ENCODE measurements at places on chromosomes 11 and 22.

DNA sequence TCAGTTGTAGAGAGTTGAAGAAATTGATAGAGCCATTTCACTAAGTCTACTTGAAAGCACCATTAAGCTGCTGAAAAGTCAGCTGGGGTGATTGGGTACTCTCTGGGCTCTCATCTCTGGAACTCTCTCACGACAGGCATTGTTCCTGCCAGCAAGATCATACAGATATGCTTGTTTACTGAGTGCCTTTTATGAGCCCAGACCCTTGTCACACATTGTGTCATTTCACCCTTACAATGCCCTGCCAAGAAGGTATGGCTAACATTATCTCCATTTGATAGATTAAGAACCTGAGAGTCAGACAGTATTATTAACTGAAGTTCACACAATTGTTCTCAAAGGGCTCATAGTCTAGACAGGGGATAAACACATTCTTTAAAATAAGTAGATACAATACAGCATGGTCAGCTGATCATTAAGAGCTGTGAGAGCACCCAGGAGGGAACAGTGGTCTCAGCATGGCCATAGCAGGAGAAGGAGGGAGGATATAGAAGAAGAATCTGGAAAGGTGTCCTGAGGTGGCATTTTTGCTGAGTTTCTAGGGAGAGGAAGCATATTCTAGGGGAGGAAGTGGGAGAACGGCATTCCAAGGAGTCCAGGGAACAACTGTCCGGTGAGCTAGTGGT lies 580.5 kb downstream of the INSC start:
- DNase-seq, result no peak

DNA sequence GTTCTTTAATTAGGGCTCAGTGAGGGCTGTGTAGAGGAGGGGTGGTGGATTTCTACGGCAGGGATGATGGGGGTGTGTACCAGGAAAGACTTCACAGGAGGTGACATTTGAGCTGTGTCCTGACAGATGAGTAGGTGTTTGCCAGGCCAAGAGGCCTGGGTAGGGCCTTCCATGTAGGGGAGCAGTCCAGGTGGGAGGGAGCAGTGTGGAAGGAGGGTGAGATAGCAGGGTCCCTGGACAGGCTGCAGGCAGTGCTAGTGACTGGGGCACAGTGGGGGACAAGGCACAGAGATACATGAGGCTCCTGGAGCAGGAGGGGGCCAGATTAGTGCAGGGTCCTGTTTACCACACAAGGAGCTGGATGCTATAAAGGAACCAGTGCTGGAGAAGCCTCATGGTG lies 147.9 kb upstream of the CADM1 start:
- no peak for DNase-seq

DNA sequence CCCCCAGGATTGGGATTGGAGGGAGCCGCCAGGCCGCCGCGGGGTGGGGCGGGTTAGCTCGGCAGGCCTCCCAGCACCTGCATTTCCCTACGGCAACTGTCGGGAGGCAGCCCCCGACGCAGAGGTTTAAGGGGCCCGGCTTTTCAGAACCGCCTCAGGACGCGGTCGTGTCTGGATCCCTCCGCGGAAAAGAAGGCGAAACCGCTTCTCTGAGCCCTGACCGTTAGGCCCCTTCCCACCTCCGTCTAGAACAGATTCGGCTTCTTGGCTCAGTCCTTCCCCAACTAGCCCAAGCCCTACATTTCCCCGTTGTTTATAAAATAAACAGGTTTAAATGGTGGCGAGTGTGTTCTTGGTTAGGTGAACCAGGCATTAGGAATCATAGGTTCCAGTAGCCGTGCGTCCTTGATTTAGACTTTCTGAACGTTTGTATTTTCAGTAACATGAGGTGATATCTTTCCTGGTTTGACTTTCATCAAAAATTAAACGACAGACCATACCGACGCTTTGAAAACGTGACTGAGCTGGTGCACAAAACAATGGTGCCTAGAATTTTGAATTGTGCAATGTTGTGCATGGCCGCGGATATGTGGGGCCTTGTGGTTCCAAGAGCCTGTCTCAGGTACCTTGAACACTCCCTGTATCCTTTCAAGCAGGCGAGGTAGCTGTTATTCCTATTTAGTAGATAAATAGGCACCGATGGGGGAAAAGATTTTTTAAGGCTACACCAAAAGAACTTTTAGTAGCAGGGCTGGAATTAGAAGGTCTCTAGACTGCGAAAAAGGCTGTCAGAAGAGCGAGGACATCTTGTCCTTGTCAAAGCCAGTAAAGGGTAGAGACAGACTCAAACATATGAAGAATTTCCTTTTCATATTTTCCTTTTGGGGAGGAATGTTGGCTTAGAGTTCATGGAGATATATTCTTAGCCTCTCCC lies 1.2 kb upstream of the HSPA8 start:
- no peak for DNase-seq

DNA sequence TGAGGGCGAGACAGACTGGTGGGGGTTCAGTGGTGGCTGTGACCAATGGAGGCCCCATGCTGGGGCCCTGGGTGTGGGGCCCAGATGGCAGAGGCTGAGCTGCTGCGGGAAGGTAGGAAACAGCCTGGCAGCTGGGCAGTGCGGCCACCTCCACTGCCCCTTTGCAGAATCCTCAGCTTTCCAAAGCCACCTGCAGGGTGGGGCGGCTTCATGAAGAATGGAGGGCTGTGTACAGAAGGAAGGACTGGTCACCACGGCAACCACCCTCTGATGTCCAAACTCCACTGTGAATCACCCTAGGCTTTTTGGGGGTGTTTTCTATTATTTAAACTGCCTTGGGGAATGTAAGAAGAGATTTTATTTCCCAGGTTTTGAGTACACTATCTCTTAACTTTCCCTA lies 166.3 kb upstream of the NAV2 start:
- peak; percentile 72 for DNase-seq

GRCh38 chr11:108662700-108663099 lies 2.2 kb upstream of the DDX10 start:
- DNase-seq, result no peak

DNA sequence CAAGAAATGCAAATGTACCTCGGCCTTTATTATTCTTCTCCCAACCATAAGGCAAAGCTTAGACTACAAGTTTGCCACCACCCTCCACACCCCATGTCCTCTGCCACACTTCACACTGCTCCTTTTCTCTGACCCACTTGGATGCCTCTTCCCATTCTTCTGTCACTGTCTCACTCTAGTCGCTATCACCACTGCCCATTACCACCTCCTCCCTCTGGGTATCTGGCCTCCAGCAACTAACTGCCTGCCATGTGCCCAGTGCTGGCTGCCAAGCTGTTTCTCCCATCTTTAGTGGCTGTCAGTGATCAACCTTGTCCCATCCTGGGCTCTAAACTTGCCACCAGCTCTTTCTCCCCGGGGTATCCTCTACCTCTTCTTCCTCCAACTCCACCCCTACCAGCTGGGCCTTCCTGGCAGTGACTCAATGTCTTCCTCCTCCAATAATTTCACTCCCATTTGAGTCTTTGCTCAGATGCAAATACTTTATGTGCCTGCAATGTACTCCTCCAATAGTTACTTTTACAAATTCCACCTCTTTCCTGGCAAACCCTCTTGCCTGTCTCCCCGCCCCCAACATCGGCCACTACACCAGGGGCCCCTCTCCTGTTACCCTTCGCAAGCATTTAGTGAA lies 20.1 kb upstream of the KDM2A start:
- DNase-seq, result no peak

- DNase-seq, result peak; percentile 26
These were observed 12.1 kb downstream of the ELF5 start for GRCh38 chr11:34501500-34501899.

GRCh38 chr11:6570691-6571427 lies 32.6 kb downstream of the RRP8 start:
- no peak for DNase-seq

DNA sequence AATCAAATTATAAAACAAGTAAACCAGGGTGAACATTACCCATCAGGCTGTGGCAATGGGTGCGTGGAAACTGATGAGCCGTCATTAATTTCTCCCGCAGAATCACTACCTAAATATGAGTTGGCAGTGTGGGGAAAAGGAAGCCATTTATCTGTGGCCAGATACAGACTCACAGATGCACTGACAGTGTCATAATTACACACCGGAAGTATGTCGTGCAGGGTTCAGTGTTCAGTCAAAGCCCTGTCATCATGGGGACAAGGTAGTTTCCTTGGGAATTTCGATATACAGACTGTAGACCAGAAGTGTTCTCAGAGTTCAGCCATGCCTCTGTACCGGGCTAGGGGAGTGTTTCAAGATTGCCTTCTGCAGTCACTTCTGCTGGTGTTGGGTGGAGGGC lies 119.2 kb upstream of the SEZ6L start:
- DNase-seq, result no peak

DNA sequence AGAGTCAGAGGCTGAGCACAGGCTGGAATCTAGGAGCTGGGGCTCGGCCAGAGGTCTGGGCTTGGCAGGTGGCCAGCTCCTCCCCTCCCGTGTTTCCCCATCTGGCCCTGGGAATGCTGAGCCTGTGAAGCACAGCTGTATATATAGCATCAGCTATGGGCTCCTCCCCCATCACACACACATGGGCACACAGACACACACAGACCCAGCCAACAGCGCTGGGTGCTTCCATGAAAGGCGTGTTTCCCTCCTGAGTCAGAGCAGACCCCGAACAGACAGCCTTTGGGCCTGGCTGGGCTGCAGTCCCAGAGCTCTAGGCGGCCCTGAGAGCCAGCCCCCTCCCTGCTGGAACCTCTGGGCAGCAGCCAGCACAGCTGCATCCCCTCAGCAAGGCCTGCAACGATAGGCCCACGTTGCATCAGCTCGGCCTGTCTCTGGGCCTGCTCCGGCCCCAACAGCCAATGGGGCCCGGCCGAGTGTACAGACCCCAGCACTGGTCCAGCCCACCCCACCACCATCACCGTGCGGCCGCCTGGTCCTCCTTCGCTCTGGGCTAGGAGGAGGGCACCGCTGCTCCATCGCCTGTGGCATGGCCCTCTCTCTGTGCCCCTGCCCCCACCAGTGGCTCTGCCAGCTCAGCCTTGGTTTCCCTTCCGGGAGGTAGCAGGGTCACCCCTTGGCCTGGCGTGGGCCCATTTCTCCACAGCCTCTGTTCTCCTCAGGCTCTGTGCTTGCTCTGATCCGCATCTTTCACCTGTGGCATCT lies 7.6 kb upstream of the SERPINH1 start:
- peak; percentile 91 for DNase-seq

DNA sequence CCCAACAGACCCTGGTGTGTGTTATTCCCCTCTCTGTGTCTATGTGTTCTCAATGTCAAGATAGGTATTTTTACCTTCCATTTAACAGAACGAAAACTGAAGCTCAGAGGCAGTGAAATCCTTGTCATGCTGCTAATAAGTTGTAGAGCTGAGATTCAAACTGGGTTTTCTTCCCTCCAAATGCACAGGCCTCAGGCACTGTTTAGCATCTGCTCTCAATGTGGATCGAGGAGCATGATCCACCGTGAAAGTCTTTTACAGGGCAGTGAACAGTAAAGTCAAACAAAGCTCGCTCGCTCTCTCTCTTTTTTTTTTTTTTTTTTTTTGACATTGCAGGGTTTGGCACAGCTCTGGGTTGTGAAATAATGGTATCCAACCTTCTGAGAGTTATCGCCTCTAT lies 401.0 kb upstream of the SYN3 start:
- DNase-seq, result no peak

GRCh38 chr22:32761251-32761903 lies 40.1 kb upstream of the TIMP3 start:
- no peak for DNase-seq

GRCh38 chr22:32348031-32348611 lies 9.5 kb upstream of the RFPL3 start:
- DNase-seq, result no peak

DNA sequence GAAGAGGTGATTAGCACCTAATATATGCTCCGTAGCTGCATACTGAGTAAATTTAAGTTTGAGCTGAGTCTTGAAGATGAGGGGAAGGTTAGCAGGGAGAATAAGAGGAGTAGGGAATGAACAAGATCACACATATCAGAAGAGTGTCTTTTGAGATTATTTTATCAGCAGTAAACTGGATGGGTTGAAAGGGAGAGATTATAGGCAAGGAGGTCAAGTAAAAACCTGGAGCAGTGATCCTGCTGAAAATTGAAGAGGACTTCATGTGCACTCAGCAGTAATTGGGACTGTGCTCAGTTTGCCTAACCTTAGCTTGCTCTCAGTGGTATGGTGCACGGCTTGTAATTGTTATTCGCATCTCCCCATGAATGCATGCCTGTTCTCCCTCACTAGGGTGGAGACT lies 79.5 kb upstream of the PICALM start:
- DNase-seq, result no peak

GRCh38 chr11:32888805-32889204 lies 3.8 kb upstream of the QSER1 start:
- no peak for DNase-seq

DNA sequence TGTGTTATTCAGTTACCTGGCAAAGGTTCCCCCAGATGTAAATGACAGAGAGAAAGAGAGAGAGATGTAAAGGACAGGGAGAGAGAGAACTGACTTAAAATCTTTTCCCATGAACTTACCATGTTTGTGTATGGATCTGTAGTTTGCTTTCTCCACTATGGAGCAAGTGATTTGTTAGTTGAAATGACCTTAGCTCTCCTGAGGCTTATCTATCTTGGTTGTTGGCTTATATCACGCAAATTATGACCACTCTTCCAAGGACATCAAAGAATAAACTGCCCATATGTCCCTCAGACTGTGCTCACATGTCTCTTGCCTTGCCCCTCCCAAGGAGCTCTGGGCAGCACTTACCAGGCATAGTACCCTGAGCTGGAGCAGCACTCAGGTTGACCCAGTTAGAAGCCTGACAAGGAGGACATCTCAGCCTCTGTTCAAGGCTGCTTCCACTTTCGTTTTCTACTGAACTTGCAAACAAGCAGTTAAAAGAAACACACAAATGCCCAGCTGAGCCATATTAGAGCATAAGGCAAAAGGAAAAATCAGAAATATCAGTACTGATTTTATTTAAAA lies 95.3 kb upstream of the RCN1 start:
- DNase-seq, result no peak

DNA sequence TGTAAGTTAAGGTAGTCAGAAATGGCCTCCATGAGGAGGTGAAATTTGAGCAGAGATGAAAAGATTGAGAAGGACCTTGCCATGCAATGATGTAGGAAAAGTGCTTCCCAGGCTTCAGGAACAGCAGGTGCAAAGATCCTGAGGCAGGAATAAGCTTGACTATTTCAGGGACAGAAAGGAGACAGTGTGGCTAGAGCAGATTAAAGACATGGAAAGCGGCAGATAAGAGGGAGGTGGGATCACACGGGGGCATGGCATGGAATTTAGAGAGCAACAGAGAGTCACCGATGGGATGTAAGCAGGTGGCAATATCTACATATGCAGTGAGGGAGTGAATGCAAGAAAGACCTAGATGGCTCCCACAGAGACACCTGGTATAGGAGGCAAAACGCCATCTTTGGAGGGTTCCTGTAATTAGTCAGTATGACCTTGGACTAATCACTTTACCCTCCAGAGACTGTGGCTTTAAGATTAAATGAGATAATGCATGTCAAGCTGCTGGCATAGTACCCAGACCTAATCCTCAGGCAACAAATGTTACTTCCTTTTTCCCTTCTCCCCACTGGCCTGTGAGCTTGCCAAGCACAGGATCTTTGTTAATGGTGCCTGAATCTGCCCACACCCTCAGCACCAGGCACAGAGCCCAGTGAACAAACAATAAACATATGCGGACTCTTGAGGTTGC lies 24.6 kb upstream of the ACER3 start:
- no peak for DNase-seq

- DNase-seq, result peak; percentile 58
These were observed 40.2 kb downstream of the TBX1 start for GRCh38 chr22:19800761-19801244.

GRCh38 chr11:72443016-72443415 lies 8.7 kb upstream of the CLPB start:
- no peak for DNase-seq

Data from neural progenitor cell (in vitro differentiated cells).